Stimulated activated CD4-positive, alpha-beta T cell treated with anti-CD3 and anti-CD28 coated beads, TNF-alpha, amount 100 ng/mL, for 24 hours (primary cell): ENCODE measurements at places on chromosomes 2 and 18.

- no peak for DNase-seq
Measured at GRCh38 chr2:122530814-122531213, 775.4 kb downstream of the TSN start.

DNA sequence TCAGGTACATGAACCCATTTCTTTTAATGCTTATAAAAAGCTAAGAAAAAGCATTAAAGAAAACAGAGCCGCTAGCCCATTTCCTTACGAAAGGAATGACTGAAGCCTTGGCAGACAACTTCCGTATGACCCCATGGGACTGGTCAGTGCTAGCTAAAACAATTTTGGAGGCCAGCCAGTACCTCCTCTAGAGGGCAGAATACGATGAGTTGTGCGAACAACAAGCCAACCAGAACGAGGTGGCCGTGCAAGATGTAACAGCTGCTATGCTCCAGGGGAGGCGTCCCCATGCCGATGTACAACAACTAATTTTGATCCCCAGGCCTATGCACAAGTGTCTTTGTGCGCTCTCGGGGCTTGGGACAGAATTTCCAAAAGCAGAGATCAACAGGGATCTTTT lies 16.7 kb downstream of the MAP3K2 start:
- DNase-seq: no peak

GRCh38 chr2:40445467-40445866 lies 6.4 kb downstream of the SLC8A1 start:
- DNase-seq: no peak

DNA sequence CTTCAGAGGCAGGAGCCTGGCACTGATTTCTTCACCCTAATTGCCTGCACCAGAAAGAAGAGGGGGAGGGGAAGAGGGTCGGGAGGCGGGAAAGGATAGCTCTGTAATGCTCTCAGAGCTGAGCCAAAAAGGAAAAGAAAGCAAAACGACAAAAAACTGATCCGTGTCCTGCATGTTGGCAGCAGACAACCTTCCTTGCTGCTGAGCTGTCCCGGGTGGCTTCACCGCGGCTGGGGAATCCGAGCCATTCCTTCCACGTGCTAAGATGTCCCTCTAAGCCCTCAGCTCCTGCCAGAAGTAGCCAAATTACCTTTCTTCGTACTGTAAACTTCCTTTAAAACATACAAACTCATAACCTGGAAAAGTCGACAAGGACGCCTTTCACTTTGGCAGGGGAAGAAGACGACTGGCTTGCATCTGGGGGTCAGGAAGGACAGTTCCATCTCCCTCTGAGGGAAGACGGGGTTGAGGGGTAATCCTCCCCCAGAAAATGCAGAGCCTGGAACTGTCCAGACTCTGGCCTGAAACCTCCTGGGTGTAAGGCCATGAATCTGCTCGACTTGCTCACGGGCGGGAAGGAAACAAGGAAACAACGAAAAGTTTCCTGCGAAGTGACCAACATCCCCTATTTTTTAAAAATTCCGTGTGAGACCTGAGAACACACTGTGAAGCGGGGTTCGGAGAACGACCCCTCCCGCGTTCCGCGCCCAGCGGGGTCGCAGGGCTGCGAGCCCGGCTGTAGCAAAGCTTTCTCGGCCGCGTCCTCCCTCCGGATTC lies 7.7 kb downstream of the OTX1 start:
- no peak for DNase-seq

GRCh38 chr2:37457401-37457901 lies 113.0 kb downstream of the QPCT start:
- no peak for DNase-seq

DNA sequence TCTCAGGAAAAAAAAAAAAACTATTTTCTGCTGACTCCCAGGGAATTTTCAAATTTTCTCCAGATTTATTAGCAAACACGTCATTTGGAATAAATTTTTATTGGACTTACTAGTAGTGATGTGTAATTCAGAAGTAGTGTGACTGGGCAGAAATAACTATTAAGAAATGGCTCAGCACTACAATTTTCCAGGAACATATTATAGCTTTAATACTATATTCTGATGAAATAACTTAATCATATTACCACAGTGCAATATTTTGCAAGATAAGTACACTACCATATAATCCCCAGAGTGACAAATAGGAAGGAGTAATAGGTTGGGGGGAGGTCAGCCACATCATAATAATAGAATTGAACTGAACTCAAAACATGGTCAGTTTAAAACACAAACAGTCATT lies 19.7 kb upstream of the TNFAIP6 start:
- no peak for DNase-seq

DNA sequence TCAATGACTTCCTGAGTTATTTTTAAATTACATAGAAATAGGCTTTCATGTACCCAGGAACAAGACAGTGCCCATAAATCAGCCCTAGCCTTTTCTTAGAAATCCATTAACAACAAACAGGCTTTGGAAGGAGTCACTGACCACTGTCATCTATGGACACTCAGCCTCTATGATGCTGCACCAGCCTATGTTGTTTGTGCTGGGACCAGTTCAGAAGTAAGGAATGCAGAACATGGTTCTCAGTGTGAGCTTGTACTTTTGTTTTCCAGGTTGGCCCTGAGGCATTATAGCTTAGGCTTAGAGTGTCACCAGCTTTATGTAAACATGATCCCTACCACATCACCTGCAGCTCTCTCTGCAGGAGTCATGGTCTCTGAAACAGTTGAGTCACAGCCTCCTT lies 335.7 kb upstream of the CDH7 start:
- DNase-seq: no peak

GRCh38 chr2:158009399-158009798 lies 92.3 kb upstream of the UPP2 start:
- DNase-seq: no peak

DNA sequence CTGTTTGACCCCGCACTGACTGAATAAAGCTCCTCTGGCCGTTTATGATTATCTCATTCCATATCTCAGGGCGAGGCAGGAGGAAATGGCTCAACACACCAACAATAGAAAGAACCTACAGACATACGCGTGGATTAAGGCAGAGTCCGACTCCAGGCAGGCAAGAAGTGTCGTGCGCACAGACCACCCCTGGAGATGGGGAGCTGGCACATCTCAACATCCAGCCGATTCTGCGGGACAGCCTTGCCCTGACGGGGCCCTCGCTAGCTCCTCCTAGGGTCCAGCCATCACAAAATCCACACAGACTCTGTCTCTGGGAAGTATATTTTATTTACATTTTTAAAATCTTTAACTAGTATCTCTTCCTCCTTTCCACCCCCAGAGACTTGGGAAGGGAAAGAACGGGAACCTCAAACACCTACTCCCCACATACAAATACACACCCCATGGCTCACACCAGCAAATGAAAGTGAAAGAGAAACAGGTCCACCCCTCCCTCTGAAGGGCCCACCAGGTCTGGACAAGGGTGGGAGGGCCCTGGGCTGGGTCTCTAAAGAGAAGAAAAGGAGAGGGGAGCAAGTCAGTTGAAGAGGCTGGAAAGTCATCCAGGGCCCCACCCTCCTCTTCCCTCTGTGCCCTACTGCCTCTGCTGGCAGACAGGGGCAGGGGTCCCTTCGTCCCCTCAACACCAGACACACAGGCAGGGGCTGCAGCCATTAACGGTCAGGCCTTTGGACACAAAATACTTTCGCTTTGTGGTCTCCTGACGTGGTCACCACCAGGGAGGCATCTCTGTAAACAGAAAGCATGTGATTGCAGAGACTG lies 3.2 kb downstream of the GPBAR1 start:
- no peak for DNase-seq

GRCh38 chr18:73741946-73742345 lies 405.7 kb downstream of the FBXO15 start:
- no peak for DNase-seq

GRCh38 chr2:119531292-119531691 lies 7.0 kb upstream of the SCTR start:
- DNase-seq: no peak

DNA sequence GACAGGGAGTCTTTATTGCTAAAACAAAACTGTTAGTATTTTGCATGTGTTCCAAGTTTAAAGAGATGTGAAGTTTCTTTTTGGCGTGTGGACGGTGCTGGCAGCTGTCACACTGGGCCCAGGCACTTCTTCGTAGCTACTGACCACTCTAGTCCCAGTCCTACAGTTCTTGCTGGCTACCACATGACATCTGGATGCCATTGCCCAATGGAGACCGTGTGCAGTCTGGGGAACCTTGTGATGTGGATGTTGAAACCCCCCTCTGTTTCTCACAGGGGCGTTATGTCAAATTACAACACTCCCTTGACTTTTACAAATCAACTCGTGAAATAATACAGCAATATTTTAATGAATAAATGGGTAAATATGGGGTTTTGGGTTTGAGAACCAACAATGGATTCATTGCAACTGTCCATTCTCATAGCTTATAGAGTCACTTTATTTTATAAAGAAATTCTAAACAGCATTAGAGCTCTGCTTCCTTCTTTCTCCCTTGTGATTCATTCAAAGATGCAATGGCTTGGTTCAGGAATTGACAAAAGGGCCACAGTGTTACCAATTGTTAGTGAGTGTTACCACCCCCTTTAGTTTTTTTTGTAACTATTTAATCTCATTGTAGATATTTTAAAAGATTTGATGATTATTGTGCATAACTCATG lies 1.2 kb downstream of the GPD2 start:
- DNase-seq: no peak

DNA sequence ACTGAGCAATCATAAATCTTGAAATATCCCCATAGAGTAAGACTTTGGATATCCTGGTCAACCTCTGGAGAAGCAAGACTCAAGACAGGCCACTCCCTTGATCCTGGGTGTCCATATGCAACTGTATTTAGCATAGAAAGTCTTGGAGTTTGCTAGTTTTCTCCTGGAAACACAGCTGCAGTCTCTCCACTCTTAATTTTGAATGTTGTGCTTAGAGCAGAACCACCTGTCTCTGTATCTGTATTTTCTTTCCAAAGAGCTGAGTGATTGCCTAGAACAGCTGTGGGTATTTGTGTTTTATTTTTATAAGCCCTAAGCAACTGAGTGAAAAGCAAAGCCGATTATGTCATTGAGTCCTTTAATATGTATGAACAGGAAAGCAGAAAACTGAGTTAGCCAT lies 64.1 kb upstream of the ADAM23 start:
- no peak for DNase-seq

- no peak for DNase-seq
Measured at GRCh38 chr2:85828725-85829124, 60.1 kb downstream of the ST3GAL5 start.

DNA sequence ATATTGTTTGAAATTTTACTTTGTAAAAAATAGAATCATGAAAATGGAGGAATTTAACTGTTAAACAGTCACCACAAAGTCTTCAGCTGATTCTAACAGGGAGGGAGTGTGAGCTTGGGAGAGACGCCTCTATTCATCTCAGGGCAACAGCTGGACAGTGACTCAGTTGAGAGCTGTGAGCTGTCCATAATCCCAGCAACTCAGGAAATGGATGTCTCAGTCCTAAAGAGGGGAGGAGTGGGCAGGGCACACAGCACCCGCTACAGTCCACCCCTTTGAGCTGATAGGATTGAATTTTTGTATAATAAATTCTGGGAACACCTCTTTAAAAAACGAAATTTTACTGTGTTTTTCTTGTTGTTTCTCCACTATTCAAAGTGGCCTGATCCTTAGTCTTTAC lies 255.1 kb upstream of the THUMPD2 start:
- DNase-seq: no peak

GRCh38 chr18:40904295-40904694 lies 1050.7 kb upstream of the PIK3C3 start:
- no peak for DNase-seq

DNA sequence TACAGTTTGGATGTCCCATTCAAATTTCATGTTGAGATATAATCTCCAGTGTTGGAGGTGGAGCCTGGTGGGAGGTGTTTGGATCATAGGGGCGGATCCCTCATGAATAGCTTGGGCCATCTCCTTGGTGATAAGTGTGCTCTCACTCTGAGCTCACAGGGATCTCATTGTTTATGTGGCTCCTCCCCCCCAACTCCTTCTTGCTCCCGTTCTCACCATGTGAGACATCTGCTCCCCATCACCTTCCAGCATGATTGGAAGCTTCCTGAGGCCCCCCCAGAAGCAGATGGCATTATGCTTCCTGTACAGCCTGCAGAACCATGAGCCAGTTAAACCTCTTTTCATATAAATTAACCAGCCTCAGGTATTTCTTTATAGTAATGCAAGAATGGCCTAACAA lies 3.0 kb upstream of the INPP1 start:
- no peak for DNase-seq

DNA sequence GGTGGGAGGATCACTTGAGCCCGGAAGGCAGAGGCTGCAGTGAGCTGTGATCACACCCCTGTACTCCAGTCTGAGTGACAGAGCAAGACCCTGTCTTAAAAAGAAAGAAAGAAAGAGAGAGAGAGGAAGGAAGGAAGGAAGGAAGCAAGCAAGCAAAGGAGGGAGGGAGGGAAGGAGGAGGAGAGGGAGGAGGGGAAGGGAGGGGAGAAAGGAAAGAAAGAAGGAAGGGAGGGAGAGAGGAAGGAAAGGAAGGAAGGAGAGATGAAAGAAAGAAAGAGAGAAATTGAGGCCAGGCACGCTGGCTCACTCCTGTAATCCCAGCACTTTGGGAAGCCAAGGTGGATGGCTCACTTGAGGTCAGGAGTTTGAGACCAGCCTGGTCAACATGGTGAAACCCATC lies 2.3 kb upstream of the NCKAP1 start:
- no peak for DNase-seq

DNA sequence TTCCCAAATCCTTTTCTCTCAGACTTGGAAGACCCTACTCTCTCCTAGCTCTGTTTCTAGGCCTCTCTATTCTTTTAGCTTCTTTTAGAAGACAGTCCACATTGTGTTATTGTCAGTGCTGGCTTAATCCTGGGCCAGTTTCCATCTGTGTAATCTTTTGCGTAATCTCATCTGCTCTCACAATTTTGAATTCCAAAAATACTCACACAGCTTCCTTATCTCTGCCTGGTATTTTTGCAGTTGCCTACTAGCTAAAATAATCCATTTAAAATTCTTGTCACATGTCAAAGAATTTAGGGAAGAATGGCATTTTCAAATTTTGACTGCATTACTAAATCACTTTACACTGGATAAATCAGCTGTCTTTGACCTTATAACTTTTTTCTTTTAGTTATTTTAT lies 200.6 kb upstream of the MEX3C start:
- DNase-seq: no peak

DNA sequence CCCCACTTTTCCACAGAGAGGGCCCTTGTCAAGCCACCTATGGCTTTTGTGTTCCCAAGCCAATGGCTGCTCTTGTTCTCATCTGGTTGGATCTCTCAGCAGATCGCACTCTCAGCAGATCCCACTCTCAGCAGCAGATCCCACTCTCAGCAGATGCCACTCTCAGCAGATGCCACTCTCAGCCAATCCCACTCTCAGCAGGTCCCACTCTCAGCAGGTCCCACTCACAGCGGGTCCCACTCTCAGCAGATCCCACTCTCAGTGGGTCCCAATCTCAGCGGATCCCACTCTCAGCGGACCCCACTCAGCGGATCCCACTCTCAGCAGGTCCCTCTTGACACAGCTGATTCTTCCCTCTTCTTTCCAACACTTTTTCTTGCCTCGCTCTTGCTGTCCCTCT lies 59.3 kb upstream of the MGAT4A start:
- no peak for DNase-seq
